ENCODE measurements at places on chromosomes 11 and 22. TPM values are rescaled to one million over a fixed set of nuclear protein-coding genes. Genes with fewer than 3 reads are reported as not detected.

The HTR3B gene
- total RNA-seq = not detected

The ALDH3B1 gene
- 137 TPM for total RNA-seq

The ABTB2 gene
- 7.1 TPM for total RNA-seq

The MPZL2 gene
- 15.1 TPM for total RNA-seq

The HBG2 gene
- total RNA-seq = not detected

The SCN3B gene
- 0.21 TPM for total RNA-seq

The OTOG gene
- total RNA-seq = not detected

The TMPRSS13 gene
- not detected for total RNA-seq

The SMTNL1 gene
- not detected for total RNA-seq

The HMOX1 gene
- total RNA-seq = 7.5 TPM

- H3K4me3 ChIP-seq = no peak overlapping the region
- no peak overlapping the region for H3K27ac ChIP-seq
- no peak for DNase-seq
Observed at GRCh38 chr11:61052182-61052972, 49.9 kb upstream of the CD5 start.

DNA sequence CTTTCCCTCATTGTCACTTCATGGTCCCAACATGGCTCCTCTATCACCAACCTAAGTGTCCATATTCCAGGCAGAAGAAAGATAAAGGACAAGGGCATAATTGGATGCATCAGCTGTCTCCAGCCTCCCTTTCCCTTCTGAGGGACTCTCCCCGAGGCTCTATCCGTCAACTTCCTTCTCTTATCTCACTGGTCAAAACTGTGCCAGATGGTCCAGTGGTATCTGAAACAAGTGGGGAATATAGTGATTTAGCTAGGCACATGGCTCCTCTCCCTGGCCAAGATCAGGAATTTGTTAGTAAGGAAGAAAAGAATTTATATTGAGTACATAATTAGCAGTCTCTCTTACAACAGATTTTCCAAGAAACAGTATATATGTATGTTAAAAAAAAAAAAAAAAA lies 12.6 kb upstream of the SPON1 start:
- no peak for DNase-seq
- H3K27ac ChIP-seq = no peak overlapping the region
- no peaks in the 10 kb centered on the region for H3K4me1 ChIP-seq
- no peaks in the 10 kb centered on the region for H3K27me3 ChIP-seq

DNA sequence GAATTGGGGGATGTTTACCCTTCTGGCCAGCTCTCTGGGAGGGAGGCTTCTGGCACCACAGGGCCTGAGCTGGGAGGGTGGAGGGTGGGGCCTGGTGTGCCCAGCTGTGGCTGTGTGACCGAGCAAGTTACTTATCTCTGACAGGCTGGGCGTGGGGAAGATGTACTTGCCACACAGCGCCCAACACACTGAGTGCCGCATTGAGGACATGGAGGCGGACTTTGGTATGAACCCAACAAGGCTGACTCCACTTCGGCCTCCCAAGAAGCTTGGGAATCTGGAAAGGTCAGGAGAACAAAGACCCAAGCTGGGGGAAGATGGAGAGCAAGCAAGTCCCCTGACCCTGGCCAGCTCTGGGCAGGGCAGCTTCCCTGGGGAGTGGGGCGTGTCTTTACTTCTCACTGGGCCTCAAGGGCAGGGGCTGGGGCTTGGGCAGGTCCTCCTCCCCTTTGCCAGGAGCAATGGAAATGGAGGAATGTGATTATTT lies 2.4 kb upstream of the MGAT3 start:
- no peaks in the 10 kb centered on the region for H3K27me3 ChIP-seq
- H3K27ac ChIP-seq = peak overlapping the region; percentile 63
- DNase-seq = no peak
- H3K4me3 ChIP-seq = no peak overlapping the region

- DNase-seq = peak; percentile 14
- no peak overlapping the region for H3K27ac ChIP-seq
- no peaks in the 10 kb centered on the region for H3K4me1 ChIP-seq
- no peak overlapping the region for H3K4me3 ChIP-seq
- no peaks in the 10 kb centered on the region for H3K27me3 ChIP-seq
Observed at GRCh38 chr11:102733232-102733875, 8.6 kb upstream of the MMP8 start.

DNA sequence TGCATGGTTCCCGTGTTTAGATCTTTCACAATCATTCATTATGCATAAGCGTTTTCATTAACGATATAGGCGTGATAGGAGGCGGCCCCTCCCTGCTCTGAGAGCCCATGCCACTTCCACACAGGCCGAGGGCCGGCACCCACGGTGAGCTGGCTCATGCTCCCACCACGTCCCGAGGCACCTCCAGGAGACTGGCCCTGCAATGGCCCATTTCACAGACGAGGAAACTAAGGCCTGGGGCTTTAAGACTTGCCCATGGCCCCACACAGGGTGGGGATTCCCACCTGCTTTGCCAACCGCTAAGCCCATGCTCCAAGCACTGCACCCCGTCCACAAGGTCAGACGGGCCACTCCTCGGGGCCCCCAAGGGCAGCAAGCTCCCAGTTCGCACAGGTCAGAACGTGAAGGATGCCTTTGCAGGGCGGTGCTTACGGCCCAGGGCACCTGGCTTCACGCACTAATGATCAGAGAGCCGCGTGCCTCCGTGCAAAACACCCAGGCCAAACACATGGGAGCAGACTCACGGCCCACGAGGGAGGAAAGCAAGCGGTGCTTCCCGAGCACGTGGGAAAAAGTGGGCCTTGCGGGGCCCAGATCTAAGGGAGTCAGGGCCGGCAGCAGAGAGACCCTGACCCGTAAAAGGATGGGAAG lies 8.3 kb downstream of the OSBPL5 start:
- no peak for DNase-seq
- no peak overlapping the region for H3K4me3 ChIP-seq
- no peaks in the 10 kb centered on the region for H3K36me3 ChIP-seq
- peaks cover 67% of the 10 kb centered on the region for H3K4me1 ChIP-seq

- H3K27ac ChIP-seq = no peak overlapping the region
- DNase-seq = no peak
- H3K4me1 ChIP-seq = no peaks in the 10 kb centered on the region
- H3K36me3 ChIP-seq = no peaks in the 10 kb centered on the region
- H3K27me3 ChIP-seq = no peaks in the 10 kb centered on the region
- H3K4me3 ChIP-seq = no peak overlapping the region
Observed at GRCh38 chr11:90774727-90775566, 552.1 kb upstream of the CHORDC1 start.

DNA sequence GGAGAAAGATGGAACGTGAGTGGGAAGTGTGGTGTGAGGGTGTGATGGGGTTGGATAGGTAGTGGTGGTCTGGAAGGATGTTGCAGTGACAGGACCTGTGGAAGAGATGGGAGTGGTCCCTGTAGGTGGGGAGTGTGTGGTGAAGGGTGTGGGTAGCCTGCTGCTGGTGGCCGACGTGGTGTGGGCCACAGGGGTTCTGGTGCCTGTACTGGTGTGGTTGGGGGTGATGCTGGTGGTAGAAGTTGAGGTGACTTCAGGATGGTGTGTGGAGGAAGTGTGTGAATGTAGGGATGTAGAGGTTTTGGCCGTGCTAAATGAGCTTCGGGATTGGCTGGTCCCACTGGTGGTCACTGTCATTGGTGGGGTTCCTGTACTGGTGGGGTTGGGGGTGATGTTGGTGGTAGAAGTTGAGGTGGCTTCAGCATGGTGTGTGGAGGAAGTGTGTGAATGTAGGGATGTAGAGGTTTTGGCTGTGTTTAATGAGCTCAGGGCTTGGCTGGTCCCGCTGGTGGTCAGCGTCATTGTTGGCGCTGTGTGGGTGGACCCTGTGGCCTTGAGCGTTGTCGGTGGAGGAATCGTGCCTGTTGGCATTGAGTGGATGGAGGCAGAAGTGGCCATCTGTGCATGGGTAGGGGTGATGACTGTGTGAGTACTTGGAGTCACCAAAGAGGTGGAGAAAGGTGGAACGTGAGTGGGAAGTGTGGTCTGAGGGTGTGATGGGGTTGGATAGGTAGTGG lies 19.1 kb downstream of the MUC6 start:
- no peaks in the 10 kb centered on the region for H3K36me3 ChIP-seq
- H3K4me3 ChIP-seq = no peak overlapping the region
- peak; percentile 23 for DNase-seq
- no peaks in the 10 kb centered on the region for H3K27me3 ChIP-seq
- no peaks in the 10 kb centered on the region for H3K4me1 ChIP-seq
- H3K27ac ChIP-seq = no peak overlapping the region

GRCh38 chr22:49024775-49025440 lies 802.8 kb downstream of the BRD1 start:
- no peak overlapping the region for H3K4me3 ChIP-seq
- H3K4me1 ChIP-seq = no peaks in the 10 kb centered on the region
- H3K36me3 ChIP-seq = no peaks in the 10 kb centered on the region
- no peak for DNase-seq
- no peaks in the 10 kb centered on the region for H3K27me3 ChIP-seq
- no peak overlapping the region for H3K27ac ChIP-seq

DNA sequence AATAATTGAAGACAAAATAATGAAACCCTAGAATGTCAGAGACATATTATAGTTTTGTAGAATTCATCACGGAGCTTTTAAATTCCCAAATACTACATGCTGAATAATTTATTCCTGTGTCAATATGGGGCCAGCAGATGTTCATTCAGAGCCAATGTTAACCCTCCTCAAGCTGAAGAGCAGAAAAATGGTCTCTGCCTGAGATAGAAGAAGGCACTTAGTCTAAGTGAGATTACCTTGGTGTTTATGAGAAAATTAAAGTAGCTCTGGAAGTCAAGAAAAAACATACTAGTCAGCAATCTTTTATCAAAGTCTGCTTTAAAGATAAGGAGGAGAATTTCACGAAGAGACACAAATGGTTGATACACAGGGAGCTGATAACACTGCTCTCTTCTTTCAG lies 328.2 kb downstream of the TTC28 start:
- H3K4me3 ChIP-seq = no peak overlapping the region
- H3K27ac ChIP-seq = no peak overlapping the region
- no peaks in the 10 kb centered on the region for H3K4me1 ChIP-seq
- H3K36me3 ChIP-seq = no peaks in the 10 kb centered on the region
- no peaks in the 10 kb centered on the region for H3K27me3 ChIP-seq

DNA sequence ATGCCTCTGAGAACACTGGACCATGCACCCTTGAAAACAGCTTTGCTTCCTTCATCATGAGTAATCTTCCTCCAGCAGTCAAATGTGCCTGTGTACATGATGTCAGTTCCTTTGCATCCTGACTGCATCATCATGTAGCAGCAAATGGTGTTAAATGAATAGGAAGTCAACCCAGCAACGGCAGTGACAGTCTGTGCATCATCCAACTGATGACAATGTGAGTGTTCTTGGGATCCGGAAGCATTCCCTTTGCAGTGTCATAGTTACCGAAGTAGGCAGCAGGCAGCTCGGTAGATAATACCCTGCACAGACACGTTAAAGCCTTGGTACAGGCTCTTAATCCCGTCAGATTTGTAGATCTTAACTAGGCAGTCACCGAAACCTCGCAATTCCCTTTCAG lies 2.5 kb downstream of the WBP2NL start:
- no peak overlapping the region for H3K4me3 ChIP-seq
- no peaks in the 10 kb centered on the region for H3K4me1 ChIP-seq
- H3K27ac ChIP-seq = no peak overlapping the region
- H3K36me3 ChIP-seq = no peaks in the 10 kb centered on the region

GRCh38 chr11:33847251-33847650 lies 44.6 kb downstream of the LMO2 start:
- no peaks in the 10 kb centered on the region for H3K36me3 ChIP-seq
- no peak overlapping the region for H3K27ac ChIP-seq
- no peak overlapping the region for H3K4me3 ChIP-seq
- no peak for DNase-seq
- no peaks in the 10 kb centered on the region for H3K4me1 ChIP-seq

- no peak overlapping the region for H3K27ac ChIP-seq
- no peak overlapping the region for H3K4me3 ChIP-seq
- no peaks in the 10 kb centered on the region for H3K27me3 ChIP-seq
- no peaks in the 10 kb centered on the region for H3K4me1 ChIP-seq
Observed at GRCh38 chr11:103898577-103899336, 137.7 kb upstream of the DDI1 start.

DNA sequence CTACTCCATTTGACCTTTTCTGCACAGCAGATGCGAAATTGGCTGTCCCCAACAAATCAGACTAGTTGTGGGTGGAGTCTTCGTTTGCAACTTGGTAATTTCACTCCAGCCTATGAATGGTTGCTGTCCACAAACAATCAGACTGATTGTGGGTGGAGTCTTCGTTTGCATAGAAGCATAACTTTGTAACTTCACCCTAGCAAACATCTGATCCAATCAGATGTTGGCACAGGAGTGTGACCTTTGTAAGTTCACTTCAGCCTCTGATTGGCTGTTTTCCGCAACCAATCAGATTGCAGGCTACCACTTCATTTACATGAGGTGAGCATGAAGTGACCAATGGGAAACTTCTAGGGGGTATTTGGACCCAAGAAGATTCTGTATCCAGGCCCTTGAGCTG lies 16.3 kb upstream of the CABP2 start:
- no peak for DNase-seq
- no peaks in the 10 kb centered on the region for H3K27me3 ChIP-seq
- no peak overlapping the region for H3K27ac ChIP-seq
- no peak overlapping the region for H3K4me3 ChIP-seq

- H3K27ac ChIP-seq = no peak overlapping the region
- H3K4me1 ChIP-seq = no peaks in the 10 kb centered on the region
- no peak overlapping the region for H3K4me3 ChIP-seq
- peaks cover 15% of the 10 kb centered on the region for H3K36me3 ChIP-seq
Observed at GRCh38 chr11:766106-766935, 11.0 kb downstream of the GATD1 start.

DNA sequence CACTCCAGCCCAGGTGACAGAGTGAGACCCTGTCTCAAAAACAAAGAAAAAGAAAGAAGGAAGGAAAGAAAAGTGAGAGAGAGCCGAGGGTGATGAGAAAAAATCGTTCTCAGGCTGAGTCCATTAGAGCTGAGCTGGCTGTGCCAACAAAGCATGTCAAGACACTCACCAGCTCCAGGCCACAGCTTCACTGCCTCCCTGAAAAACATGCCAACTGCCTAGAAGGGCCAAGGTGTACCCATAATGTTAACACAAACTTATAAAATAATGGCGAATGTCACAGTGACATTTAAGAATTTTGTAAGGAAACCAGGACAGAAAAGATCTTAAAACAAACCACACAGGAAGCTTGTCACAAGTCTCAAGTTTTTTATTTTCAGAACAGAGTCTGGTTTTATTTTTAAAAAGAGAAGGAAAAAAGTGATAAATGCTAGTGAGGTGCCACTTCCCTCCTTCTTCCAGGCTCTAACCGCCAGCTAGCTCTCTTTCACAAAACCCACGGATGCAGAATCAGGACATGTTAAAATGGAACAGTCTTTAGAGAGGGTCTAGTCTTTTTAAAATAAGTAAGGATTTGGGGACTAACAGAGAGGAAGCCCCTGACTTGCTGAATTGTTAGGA lies 5.1 kb downstream of the TMEM121B start:
- H3K4me3 ChIP-seq = no peak overlapping the region
- DNase-seq = no peak
- H3K4me1 ChIP-seq = peaks cover 3% of the 10 kb centered on the region
- no peak overlapping the region for H3K27ac ChIP-seq

GRCh38 chr11:65419772-65420481 lies 2.7 kb upstream of the NEAT1 start:
- H3K27me3 ChIP-seq = no peaks in the 10 kb centered on the region
- peak; percentile 91 for DNase-seq
- H3K36me3 ChIP-seq = peaks cover 19% of the 10 kb centered on the region
- H3K4me3 ChIP-seq = peak overlapping the region; percentile 49
- H3K27ac ChIP-seq = peak overlapping the region; percentile 98

- no peak for DNase-seq
- H3K36me3 ChIP-seq = no peaks in the 10 kb centered on the region
- no peaks in the 10 kb centered on the region for H3K27me3 ChIP-seq
Observed at GRCh38 chr11:23315286-23315685, 455.0 kb upstream of the CCDC179 start.

GRCh38 chr11:8719721-8720120 lies 37.1 kb downstream of the RPL27A start:
- H3K27ac ChIP-seq = peak overlapping the region; percentile 87
- H3K27me3 ChIP-seq = no peaks in the 10 kb centered on the region
- H3K4me3 ChIP-seq = no peak overlapping the region
- no peak for DNase-seq
